ENCODE measurements at places on chromosomes 3 and 15. TPM values are rescaled to one million over a fixed set of nuclear protein-coding genes. Genes with fewer than 3 reads are reported as not detected.

The C3orf20 gene
- 0.28 TPM for total RNA-seq

The COLQ gene
- total RNA-seq, result 1.7 TPM

The CNTN4 gene
- not detected for total RNA-seq

The GAP43 gene
- total RNA-seq, result not detected

The MNS1 gene
- total RNA-seq, result 0.86 TPM

The MYD88 gene
- 32.0 TPM for total RNA-seq

- no peak for DNase-seq
Measured at GRCh38 chr3:182527745-182528144, 265.6 kb upstream of the ATP11B start.

DNA sequence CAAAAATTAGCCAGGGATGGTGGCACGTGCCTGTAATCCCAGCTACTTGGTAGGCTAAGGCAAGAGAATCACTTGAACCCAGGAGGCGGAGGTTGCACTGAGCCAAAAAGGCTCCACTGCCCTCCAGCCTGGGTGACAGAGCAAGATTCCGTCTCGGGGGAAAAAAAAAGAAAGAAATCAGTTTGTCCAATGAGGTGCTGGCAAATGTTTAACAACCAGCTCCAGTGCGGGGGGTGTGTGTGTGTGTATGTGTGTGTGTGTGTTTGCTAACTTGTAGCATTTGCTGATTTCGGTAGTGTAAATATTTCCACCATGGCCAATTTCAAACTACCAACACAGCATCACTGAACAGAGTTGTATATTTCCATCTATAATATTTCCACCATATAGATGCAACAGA lies 23.8 kb upstream of the IDH2 start:
- DNase-seq, result no peak

GRCh38 chr3:183554377-183554776 lies 1.1 kb downstream of the KLHL6 start:
- DNase-seq, result peak; percentile 78

GRCh38 chr15:31468911-31469785 lies 142.5 kb downstream of the KLF13 start:
- DNase-seq, result no peak

DNA sequence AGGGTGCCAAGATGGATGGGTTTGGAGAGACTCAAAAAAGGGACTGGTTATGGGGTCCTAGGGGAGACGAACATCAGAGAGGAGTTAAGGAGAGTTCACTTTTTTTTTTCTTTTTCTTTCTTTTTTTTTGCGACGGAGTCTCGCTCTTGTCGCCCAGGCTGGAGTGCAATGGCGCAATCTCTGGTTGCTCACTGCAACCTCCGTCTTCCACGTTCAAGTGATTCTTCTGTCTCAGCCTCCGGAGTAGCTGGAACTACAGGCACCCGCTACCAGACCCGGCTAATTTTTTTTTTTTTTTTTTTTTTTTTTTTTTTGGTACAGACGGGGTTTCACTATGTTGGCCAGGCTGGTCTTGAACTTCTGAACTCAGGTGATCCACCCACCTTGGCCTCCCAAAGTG lies 1.2 kb downstream of the SPINT1 start:
- no peak for DNase-seq

GRCh38 chr3:71168121-71168721 lies 415.3 kb downstream of the FOXP1 start:
- DNase-seq, result no peak

- DNase-seq, result no peak
Measured at GRCh38 chr15:91216000-91216399, 115.9 kb downstream of the SV2B start.

- peak; percentile 14 for DNase-seq
Measured at GRCh38 chr3:53457068-53457467, 37.3 kb upstream of the CACNA1D start.

DNA sequence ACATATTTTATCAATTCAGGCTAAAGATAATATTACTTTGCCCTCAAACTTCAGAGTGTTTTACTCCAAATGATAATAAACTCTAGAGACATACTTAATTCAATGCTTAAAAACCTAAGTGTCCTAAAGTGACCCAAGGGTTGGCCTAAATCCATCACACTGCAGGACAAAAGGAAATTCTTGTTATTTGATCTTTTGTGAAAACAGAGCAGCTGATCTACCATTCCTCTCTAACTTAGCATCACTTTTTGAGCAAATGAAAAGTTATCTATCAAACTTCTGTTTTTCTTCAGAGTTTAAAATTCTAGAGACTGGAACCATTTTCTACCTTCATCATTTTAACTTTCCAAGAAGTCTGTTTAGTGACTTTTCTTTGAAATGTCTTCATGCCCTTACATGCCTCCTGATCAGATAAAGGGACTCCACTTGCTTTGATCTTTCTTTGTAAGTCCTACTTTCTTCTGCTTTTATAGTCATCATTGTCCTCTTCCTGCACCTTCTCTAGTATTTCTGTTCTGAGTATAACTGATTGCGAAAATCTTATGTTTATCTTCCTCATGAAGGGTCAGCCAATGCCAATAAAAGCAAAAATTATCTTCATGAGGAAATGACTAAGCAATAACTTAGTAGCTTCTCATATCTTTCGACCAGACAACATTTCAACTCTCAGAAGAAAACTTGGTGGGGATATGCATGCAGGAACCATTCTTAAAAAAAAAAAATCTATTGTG lies 378.7 kb upstream of the TGFBR2 start:
- no peak for DNase-seq

DNA sequence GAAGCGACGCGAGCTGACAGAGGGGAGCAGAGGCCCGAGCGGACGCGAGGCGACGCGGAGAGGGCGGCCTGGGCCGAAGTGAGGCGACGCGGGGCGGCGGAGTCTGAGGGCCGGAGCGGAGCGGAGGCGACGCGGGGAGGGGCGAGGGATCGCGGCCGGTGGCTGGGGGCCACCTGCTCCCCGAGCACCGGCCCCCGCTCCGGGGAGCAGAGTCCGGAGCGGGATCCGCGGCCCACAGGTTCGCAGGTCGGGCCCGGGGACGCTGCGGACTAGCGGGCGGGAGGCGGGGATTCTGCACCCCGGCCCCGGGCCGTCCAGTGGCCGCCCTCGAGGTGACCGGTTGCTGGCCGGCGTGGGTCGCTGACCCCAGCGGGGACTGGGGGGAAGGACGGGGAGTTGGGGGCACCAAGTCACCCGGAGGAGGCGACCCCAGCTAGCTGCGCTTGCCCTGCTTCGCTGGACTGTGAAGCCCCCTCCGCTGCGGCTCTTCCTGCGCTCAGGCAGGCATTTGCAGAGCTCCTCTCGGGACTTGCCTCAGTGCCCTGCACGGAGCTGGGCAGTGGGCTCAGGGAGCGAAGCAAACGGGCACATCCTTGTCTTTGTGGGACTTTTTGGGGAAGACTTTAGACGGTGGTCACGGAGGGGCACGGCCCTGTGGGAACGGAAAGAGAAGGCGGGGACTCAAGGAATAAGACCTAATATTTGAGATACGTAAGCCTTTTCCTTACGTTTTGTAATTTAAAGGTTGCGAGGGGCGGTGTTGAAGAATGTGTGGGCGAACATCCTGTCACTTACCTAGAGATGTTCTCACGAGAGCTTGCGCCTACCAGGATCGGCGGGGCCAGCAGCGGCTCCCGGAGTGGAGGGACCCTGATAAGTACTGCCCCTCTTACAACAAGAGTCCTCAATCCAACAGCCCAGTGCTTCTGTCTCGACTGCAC lies 566 bp downstream of the HMCES start:
- peak; percentile 88 for DNase-seq

DNA sequence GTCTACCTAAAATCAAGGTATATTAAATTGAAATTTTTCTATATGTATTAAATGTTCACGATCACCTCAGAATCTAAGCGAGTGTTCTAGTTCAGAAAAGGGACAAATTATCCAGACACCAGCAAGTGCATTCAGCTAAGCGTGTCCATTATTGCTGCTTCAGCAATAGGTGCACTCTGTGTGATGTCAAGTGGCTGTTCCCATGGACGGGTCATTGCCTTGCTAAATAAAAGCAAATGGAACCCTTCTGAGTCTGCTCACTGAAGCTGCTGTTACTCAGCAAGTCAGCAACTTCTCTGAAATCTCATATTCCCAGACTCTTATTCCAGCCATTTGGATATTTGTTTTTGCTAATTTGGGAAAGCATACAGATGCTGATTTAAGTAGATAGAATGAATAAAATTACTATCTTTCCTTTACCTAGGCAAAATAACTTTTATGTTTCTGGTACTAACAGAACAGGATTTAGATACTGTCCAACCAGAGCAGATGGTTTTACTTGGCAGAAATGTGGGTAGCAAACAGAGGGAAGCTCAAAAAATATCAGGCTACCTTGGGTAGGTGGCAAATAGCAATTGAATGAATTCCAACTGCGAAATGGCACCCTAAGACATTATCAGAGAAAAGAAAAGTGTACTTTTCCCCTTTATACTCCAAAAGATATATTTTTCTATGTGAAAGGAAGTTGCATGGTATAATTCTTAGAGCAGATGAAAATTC lies 407.0 kb downstream of the GAP43 start:
- DNase-seq, result no peak

GRCh38 chr15:31405200-31405920 lies 78.7 kb downstream of the KLF13 start:
- peak; percentile 60 for DNase-seq

DNA sequence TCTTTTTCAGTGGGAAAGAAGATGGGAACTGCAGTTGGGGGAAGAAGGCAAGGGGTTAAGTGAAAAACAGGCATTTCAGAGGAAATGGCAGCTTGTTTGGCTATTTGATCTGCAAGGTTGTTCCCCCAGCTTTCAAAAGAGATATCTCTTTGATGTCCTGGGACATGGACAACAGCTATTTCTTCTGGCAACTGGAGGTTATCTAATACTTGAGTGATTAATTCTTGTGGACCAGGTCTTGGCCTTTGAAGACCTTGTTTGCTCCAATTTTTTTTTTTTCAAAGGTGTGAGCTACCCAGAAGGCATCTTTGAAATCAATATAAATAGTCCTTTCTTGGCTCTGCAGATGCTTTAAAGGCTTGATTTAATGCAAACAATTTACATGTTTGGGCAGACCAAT lies 51.5 kb downstream of the KATNBL1 start:
- DNase-seq, result no peak

GRCh38 chr3:35744419-35744818 lies 105.1 kb downstream of the ARPP21 start:
- no peak for DNase-seq

DNA sequence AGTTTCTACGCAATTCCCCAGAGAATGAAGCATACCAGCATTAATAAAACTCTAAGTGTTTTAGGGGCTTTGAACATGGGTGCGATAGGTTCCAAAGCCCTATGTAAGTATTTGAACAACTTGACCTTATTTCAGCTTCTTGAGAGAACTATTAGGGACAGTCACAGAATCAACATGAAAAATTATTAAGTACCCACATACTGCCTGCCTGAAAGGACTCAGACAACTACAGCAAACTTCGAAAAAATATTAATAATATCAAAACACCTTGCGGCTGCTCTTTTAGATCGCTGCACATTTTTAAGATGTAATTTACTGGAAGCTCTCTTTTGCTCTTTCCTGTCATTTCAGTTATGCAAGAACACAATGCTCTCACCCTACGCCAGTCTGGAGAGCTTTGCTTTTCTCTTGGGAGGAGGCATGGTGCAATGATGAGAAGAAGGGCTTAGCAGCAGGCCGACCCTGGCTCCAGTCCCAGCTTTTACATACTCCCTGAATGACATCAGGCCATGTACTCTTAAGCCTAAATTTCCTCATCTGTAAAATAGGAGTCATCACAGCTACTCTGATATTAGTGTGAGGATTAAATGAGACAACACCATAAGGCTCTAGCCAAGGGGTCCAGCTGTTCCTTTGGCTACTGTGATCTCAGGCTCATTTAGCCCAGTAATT lies 640.7 kb downstream of the FHIT start:
- no peak for DNase-seq

DNA sequence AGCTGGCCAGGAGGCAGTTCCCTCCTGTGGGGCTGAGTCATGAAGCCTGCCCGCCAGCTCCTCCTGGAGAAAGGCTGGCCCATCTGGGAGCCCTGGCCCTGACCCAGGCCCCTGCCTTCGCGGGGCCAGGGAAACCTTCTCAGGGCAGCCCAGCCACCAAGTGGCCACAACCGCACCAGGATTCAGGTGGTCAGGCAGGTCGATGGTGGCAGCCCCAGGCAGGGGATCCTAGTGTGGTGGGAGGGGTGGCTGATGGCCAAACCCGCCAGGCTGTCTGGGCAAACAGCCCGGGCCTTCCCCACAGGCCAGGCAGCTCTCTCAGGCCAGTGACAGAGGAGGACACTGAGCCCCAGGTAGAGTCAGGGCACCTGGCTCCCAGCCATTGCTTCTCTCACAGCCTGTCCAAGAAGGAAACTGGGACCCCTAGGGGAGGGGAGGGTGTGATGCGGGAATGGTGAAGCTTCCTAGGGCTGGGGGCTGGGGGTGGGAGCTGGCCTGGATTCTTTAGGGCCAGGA lies 1.2 kb downstream of the TWF2 start:
- no peak for DNase-seq

DNA sequence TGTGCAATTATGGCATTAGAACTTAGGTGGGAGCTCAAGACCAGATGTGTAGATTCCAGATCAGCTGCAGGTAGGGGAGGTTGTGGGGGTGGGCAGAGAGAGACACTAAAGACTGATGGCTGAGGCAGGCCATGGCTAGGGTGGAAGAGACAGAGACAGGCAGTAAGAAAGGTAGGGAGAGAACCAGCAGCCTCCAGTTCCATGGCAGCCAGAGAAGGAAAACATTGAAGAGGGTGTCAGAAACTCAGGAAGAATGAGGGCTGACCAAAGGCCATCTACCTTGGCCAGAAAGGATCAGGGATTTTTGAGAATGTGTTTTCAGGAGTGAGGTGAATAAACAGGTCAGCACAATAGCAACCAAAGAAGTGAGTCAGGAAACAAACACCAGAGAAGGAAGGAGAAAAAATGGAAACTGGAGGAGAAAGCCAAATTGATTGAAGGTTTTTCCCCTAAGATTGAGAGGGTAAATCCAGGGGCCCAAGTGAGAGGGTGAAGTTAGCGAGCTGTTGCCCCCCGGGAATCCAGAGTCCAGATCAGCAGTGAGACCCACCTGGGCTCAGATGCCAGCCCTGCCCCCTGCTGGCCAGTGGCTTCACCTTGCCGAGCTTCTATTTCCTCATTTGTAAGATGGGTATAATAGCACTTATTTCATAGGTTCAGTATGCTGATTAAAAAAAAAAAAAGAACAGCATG lies 41.0 kb downstream of the ABHD2 start:
- peak; percentile 83 for DNase-seq

Measured in activated CD4-positive, alpha-beta T cell treated with anti-CD3 and anti-CD28 coated beads, Interleukin-2, amount 10 ng/mL, durations not matched to agents 24 days and 14 days (primary cell).